ENCODE measurements at places on chromosomes 13 and 19. TPM values are rescaled to one million over a fixed set of nuclear protein-coding genes. Genes with fewer than 3 reads are reported as not detected.

- no peak for DNase-seq
These were observed 76.0 kb upstream of the LSM14A start for GRCh38 chr19:34096020-34096915.

GRCh38 chr13:100773923-100774663 is 99.5 kb upstream of the TMTC4 start:
- DNase-seq: no peak

Gene ZNF835
- total RNA-seq: 0.65 TPM

Gene FAM216B
- total RNA-seq: not detected

DNA sequence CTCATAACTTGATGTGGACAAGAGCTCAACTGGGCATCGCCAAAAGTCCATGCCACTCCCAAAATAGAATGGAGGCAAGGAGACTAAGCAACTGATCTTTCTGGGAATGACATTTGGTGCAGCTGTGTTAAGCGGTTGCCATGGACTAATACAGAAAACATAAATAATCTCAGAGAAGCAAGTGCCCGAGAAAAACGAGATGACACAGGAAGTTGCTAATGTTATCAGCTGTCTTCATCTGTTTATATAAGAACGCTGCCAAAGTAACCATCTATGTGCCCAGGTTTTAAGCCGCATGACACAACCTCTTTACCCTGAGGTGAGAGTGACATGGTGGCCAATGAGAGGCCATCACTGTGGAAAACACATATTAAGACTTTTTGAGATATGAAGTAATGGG is 54.9 kb upstream of the SACS start:
- no peak for DNase-seq

GRCh38 chr13:79468819-79469218 is 12.1 kb upstream of the NDFIP2 start:
- no peak for DNase-seq

- no peak for DNase-seq
These were observed 66.2 kb downstream of the ATP11A start for GRCh38 chr13:112756081-112756480.

Gene NUFIP1
- total RNA-seq: 4.0 TPM
